ENCODE measurements at places on chromosomes 2 and 18. TPM values are rescaled to one million over a fixed set of nuclear protein-coding genes. Genes with fewer than 3 reads are reported as not detected.

- no peak for DNase-seq
These were observed 145.5 kb downstream of the ADCYAP1 start for GRCh38 chr18:1050012-1050657.

DNA sequence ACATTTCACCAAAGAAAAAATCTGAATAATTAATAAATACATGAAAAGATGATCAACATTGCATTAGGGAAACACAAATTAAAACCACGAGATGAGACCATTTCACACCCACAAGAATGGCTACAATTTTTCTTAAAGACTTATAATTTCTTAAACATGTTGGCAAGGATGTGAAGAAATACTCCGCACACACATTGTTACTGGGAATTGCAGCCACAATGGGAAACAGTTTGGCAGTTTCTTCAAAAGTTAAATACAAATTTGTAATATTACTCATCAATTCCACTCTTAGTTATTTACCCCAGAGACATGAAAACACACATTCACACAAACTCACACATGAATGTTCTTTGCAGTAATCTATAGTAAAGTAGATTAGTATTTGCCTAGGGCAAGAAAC is 363.3 kb upstream of the SMIM21 start:
- no peak for DNase-seq

DNA sequence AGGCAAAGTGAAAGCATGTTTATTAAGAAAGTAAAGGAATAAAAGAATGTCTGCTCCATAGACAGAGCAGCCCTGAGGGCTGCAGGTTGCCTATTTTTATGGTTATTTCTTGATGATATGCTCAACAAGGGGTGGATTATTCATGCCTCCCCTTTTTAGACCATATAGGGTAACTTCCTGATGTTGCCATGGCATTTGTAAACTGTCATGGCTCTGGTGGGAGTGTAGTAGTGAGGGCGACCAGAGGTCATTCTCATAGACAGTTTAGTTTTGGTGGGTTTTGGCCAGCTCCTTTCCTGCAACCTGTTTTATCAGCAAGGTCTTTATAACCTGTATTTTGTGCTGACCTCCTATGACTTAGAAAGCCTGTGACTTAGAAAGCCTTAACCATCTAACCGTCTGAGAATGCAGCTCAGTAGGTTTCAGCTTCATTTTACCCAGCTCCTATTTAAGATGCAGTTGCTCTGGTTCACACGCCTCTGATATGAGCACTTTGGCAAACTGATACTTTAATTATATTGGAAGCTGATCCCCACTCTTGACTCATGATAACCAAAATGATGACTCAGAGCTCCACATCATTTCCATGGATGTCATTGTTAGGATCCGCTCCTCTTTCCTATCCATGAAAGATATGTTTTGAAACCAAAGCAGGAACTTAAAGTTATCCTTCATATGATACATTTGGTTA is 14.5 kb upstream of the ERMN start:
- DNase-seq: no peak

DNA sequence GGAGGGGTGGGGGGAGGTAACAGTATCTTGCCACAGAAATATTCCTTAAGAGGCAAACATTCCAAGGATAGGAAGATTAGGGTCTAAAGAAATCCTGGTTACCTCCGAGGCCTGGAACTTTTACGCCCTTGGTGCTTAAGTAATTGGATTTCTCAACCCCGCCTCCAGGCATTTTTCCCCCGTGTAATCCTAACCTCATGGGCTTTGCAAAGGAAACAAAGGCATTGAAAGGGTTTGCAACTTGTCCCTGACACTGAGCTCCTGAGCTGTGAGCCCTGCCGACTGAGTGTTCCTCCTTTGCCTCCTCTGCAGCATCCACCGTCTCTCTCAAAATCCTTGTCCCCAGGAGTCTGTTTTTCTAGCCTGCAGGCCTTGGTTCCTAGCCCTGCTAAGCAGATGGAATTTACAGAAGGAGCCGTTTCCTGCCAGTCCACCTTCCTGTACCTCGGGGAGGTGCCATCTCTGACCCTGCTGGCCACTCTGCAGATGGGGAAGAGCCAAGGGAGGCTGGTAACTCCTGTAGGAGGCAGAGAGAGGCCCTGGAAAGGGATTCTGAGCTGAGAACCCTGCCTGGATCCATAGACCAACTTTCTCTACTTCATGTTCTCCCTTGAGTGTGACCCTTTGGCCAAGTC is 24.2 kb downstream of the TET3 start:
- DNase-seq: no peak

DNA sequence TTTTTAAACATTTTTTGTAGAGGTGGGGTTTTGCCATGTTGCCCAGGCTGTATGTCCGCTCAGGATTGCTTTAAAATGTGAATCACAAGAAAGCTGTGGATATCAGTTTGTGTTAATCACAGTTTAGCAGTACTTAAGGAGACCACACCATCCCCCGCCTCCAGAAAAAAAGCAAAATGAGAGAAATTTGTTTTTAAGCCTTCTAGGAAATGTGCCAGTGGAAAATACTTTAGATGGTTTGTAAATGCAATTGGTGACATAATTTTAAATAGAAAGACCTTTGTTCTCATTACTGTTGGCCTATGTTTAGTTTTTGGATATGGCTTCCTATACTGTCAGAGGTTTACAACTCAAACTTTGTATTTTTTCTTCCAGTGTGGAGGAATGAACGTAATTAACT is 27.0 kb downstream of the GCA start:
- DNase-seq: no peak

- peak; percentile 11 for DNase-seq
These were observed 80.4 kb upstream of the MGAT5 start for GRCh38 chr2:134173338-134174016.

DNA sequence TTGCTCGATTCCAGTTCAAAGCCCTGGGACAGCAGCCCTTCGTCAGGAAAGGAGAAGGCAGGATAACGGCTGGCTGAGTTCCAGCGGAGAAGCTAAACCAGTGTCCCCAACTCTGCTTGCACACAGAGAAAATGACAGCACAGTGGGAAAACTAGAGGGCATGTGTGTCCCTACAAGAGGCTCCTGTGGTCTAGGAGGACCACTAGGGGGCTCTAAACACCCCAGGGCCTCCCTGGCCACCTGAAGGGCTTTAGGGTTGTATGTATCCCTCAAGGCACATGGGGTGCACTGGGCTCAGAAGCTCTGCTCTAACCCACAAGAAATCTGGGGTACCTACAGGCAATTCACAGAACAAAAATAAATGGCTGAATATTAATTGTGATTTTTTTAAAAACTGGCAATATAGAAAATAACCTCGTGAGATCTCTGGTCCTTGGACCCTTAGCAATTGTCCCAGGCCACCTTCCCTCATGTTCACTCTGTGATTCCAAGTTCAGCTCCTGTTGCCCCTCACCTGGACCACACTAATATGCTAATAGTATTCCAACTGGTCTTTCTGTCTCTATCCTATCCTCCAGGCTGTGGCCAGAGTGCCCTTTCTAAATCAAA is 17.5 kb downstream of the STAT1 start:
- peak; percentile 36 for DNase-seq

GRCh38 chr2:29807082-29807481 is 114.3 kb downstream of the ALK start:
- no peak for DNase-seq

- no peak for DNase-seq
These were observed 214.7 kb downstream of the CYP26B1 start for GRCh38 chr2:71932780-71933466.

Gene C18orf54
- total RNA-seq: 3.8 TPM

Gene IGFBP5
- total RNA-seq: 0.23 TPM

GRCh38 chr2:160034396-160034795 is 28.0 kb downstream of the PLA2R1 start:
- DNase-seq: no peak

DNA sequence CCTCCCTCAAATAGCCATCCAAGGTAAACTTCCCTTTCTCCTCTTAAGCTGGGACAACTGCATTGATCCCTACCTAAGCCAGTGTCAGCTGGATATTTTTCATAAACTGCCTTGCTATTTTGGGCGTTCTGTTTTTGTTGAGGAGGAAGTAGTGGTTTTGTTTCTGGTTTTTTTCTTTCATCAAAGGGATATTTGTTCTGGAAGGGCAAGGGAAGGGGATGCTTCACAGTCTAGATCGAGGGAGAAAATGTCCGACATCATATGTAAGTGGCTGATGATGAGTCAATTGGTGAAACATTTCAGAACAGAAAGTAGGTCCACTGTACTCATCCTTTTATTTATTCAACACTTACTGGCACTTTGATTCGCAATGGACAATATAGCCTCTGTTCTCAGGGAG is 31.0 kb downstream of the TANC1 start:
- no peak for DNase-seq

- DNase-seq: no peak
These were observed 618.6 kb upstream of the TMEFF2 start for GRCh38 chr2:192813341-192813740.

- DNase-seq: no peak
These were observed 816.8 kb downstream of the CPS1 start for GRCh38 chr2:211373203-211373602.

DNA sequence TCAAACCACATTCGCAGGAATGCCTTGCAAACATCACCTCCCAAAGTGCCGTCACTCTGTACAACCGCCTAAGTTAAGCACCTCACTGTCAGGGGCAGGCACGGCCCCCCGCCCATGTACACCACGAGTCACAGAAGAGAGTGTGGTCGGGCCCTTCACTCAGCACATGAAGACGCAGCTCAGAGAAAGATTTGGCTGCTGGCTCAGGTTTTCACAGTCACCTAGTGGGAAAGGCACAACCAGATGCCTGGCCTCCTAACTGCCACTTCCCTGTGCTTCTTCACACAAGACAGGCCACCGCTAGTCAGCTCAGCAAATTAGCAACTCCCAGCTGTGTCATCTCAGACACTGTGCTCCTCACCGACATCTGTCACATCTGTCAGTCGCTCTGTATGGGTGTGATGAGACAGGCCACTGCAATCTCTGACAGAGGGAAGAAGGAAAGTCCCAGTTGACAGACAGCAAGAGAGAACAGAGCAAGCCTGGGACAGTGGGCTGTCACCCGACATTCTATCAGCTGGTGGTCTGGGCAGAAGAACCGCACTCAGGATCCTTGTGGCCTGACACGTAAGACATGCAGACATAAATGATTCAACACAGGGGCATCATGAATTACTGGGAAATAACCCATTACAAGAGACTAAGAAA is 60.8 kb downstream of the CRACDL start:
- DNase-seq: no peak

DNA sequence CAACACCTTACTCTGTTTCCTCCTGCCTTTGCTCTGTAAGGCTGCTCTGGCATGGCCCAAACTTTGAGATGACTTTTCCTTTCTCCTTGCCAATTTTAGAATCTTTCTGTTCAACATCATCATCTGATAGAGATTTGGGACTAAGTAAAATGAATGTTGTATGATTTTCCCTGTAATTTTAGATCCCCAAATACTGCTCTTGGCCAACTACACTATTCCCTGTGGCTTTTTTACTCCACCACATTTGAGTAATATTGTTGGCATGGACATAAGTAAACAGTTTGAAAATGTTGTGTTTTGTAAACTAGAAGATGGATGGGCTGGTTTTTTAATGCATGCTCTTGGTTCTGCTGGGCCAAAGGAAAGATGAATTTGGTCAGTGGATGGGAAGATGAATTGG is 12.1 kb downstream of the LTBP1 start:
- no peak for DNase-seq

Gene RAB6C
- not detected for total RNA-seq

- no peak for DNase-seq
These were observed 148.2 kb upstream of the KLF7 start for GRCh38 chr2:207313947-207314346.

Gene MYOM1
- total RNA-seq: 3.5 TPM

DNA sequence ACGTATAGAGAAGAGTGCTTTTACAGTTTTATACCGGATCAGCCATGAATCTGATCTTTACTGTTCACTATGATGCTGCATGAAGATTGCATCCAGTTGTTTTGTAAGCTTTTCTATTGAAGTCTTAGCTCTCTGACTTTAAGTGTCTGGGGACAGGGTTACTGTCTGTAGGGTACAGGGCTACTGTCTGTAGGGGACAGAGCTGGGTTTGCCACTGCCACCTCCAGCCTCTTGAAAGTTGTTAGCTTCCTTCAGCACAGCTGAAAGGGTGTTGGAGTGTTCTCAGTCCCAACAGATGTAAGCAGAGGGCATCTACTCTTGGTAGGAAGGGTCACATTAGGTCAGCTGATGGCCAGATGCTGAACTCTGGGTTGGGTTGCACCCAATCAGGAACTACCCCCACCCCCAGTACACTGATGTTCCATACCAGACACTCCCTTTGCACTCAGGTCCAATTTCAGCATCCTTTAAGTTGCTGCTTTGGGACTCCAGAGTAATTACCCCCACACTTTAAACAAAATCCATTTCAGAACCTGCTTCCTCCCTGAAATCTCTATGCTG is 58.0 kb downstream of the MYL12B start:
- DNase-seq: no peak

Gene IL36RN
- total RNA-seq: not detected

DNA sequence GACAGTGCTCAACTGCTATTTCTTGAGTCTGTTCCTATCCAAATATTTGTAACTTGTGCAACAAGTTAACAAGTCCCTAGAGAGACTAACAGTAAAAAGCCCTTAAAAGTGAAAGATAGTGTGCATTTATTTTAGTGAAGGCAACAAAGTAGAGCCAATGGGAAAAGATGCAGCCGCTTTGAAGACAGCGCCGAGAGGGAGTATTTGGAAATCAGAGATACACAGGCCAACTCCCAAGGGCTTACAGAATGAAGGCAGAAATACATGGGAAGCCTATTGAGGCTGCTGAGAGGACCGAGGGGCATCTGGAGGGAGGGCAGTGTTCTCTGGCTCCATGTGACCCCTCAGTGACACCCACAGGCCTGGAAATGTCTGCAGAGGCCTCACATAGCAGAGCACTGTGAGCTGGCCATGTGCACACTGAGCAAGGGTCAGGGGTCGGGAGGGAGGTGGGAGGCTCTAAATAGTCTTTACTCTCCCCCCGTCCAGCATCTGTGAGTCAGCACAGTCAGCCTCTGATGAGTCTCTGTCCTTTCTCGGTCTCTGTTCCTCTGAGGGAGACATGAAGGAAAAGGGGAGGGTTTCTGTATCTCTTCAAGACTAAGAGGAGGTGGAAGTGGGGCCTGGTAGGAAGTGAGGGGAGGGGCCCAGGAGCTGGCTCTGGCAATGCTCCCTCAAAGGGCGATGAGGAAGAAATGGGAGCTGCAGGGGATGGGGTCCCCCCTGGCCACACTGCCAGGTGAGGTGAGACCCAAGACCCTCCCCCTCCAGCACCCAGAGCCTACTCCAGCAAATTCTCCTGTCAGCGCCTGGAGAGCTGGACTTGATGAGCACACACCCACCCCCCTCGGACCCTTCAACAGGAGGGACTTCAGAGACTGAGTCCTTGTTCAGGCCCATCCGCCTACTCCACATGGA is 133.6 kb downstream of the SP3 start:
- DNase-seq: no peak

Gene CD28
- total RNA-seq: 203 TPM

DNA sequence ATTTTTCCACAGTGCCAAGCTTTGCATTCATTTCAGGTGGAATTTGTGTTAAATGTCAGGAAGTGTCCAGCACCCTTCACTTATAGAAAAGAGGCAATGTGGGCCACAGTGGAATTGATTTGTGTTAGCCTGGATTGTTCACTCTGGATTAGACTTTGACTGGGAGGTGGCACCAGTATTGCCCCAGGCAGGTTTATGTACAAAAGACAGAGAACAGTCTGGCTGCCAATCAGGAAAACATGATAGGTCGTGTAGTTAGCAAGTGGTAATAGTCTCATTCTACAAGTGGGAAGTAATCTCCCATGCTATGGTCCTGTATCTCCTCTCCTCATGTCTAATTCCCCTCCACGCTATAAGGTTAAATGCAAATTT is 45.6 kb downstream of the RAB27B start:
- DNase-seq: no peak

All from CD4-positive, alpha-beta memory T cell (primary cell).